Activated CD4-positive, alpha-beta T cell treated with anti-CD3 and anti-CD28 coated beads for 36 hours (primary cell): ENCODE measurements at places on chromosomes 6 and 20. TPM values are rescaled to one million over a fixed set of nuclear protein-coding genes. Genes with fewer than 3 reads are reported as not detected.

PRKN gene
- total RNA-seq, result 0.56 TPM

AURKA gene
- 103 TPM for total RNA-seq

ZNF391 gene
- total RNA-seq, result 6.2 TPM

SDCBP2 gene
- total RNA-seq, result 2.8 TPM

BMP7 gene
- 0.41 TPM for total RNA-seq

MYLK4 gene
- total RNA-seq, result 0.16 TPM

SAMD3 gene
- 1.8 TPM for total RNA-seq

DOK5 gene
- 2.1 TPM for total RNA-seq

HMGCLL1 gene
- total RNA-seq, result not detected

TRIM31 gene
- total RNA-seq, result not detected

HDAC2 gene
- 101 TPM for total RNA-seq

C2 gene
- 1.5 TPM for total RNA-seq

C6orf15 gene
- not detected for total RNA-seq

BTN2A1 gene
- total RNA-seq, result 17.5 TPM

DSP gene
- total RNA-seq, result 0.05 TPM

BANF2 gene
- total RNA-seq, result not detected

FBXL4 gene
- total RNA-seq, result 16.5 TPM

GMPR gene
- 1.6 TPM for total RNA-seq

LAMP5 gene
- not detected for total RNA-seq

MYLK2 gene
- 0.39 TPM for total RNA-seq

COL9A3 gene
- not detected for total RNA-seq

LAMA2 gene
- total RNA-seq, result 0.80 TPM

CST7 gene
- 14.0 TPM for total RNA-seq

GPSM3 gene
- 82.6 TPM for total RNA-seq

RSPO3 gene
- total RNA-seq, result not detected
